ENCODE measurements at places on chromosomes 3 and 15.

- DNase-seq = no peak
Observed at GRCh38 chr3:53238051-53238850, 17.6 kb downstream of the TKT start.

GRCh38 chr15:42508263-42508690 is 12.8 kb downstream of the SNAP23 start:
- no peak for DNase-seq

GRCh38 chr15:78988361-78988911 is 43.6 kb upstream of the CTSH start:
- DNase-seq = no peak

- DNase-seq = no peak
Observed at GRCh38 chr3:124760601-124761000, 30.3 kb downstream of the UMPS start.

DNA sequence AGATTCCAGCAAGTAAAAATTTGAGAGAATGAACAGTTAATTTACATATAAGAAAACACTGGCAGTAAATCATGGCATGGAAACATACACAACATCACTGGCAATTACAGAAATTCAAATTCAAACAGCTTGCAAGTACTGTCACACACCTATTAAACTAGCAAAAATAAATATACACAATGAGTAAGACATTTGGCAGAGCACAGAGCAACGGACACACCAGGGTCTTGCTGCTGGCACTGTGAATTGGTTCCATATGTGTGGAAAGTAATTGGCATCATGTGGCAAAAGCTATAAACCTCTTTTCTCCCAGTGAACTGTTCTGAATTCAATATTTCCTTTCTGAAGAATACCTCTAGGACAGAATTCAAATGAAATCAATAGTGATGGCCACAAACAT is 78.3 kb downstream of the LRRK1 start:
- no peak for DNase-seq

DNA sequence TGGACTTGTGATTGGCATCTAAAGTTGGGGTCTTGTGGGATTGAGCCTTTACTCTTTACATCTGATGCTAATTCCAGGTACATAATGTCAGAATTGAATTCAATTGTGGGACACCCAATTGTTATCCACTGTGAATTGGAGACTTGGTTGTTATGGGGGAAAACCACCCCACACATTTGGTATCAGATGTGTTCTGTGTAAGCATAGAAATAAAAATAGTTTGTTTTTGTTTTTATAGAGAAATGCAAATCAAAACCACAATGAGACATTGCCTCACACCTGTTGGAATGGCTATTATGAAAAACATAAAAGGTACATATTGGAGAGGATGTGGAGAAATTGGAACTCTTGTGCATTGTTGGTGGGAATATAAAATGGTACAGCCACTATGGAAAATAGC is 58.5 kb downstream of the CPA3 start:
- DNase-seq = no peak

GRCh38 chr3:126345641-126346460 is 11.4 kb downstream of the KLF15 start:
- DNase-seq = no peak

DNA sequence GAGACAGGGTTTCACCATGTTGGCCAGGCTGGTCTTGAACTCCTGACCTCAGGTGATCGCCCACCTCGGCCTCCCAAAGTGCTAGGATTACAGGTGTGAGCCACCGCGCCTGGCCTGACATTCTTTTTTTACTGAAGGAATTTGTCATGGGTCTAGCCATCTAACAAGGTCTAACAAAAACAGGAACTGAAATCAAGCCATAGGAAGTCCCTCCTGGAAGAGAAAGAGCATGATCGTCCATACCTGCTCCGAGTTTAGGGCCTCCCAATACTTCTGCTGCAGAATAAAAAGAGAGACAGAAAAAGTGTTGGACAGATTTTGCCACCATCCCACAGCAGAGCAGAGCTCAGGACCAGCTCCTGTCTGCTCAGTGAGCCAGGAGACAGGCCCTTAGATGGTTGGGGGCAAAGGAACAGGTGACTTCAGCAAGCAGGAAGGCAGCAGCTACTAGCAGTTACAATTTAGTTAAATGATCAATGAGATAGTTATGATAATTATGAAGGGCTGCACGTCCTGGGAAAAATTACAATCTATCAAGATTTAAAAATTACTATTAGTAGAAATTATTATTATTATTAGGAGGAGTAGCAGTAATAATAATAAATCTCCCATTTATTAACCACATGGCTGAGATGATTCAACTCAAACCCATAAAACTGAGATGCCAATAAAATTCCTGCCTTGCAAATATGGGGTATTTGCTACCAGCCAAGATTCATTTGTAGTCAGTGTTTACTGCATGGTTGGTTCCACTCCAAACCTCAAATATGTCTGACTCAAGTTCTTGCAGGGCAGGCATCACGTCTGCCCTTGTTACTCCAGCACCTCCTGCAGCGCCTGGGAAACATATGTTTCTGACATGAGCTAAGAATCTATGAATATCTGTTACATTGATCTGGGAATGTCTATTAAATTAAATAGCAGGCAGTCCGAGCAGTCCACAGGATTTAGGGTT is 40.1 kb downstream of the TMEM44 start:
- no peak for DNase-seq

- no peak for DNase-seq
Observed at GRCh38 chr15:70375586-70375985, 277.9 kb upstream of the TLE3 start.

GRCh38 chr3:140917772-140918171 is 23.9 kb upstream of the SLC25A36 start:
- no peak for DNase-seq

DNA sequence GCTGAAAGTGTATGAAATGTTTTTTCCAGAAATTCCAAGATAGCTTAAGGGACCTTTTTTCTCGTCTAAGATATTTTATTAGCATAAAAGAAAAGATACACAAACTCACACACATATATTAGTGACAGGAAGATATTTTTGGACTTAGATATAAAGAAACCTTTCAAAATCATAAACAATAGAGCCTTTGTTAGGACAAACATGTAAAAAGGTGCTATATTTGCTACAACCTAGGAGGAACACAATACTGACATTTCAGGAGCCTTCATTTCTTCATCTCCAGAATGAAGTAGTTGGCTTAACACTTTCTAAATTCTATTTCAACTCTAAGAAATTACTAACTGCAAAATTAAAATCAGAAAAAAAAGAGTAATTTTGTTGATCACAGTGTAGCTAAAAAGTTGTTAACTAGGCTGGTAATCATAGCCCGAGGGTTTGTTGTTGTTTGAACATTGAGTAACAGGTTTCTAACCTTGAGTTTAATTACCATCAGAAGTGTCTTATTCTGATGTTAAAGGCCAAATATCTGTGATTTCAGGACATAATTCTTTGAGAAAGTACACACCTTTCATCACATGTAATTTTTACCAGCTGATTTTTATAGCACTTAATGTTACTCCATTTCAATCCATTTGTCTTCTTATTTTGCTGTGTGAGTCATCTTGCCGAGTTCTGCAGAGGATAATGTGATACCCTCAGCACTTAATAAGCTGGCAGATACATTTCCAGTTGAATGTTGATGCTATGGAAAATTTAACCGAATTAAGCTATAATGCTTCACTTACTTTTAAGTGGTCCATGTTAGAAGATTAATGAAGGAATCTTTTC is 97.3 kb downstream of the MBNL1 start:
- DNase-seq = no peak

Data from stimulated activated CD4-positive, alpha-beta T cell treated with anti-CD3 and anti-CD28 coated beads, Interleukin-12 subunit alpha, Interleukin-12 subunit beta, amount 100 ng/mL, for 24 hours (primary cell).